HAP-1 (cell line): ENCODE measurements at places on chromosomes 4 and X.

GRCh38 chr4:136329042-136329662, 1203.1 kb downstream of the PCDH18 start:
- no peak for DNase-seq

- peak; percentile 34 for DNase-seq
Measured at GRCh38 chr4:139530833-139531427, 25.1 kb downstream of the SETD7 start.

DNA sequence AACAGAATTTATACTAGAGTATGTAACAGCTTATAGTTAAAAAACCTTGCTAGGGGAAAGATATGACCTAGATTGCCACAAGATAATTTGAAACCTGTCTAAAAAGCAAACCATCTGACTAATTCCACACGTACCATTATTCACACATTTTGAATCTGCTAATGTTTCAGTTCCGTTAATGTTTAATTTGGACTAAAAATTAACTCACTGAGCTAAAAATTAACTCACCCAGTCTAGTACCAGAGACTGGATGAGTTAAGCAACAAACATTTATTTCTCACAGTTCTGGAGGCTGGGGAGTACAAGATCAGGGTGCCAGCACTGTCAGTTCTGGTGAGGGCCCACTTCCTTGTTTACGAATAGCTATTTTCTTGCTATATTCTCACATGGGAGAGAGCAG, 231.5 kb upstream of the DIAPH2 start:
- DNase-seq: no peak

GRCh38 chr4:112023402-112023950, 121.8 kb upstream of the FAM241A start:
- DNase-seq: peak; percentile 21

- DNase-seq: peak; percentile 57
Measured at GRCh38 chr4:184649971-184650855, 675 bp downstream of the PRIMPOL start.

DNA sequence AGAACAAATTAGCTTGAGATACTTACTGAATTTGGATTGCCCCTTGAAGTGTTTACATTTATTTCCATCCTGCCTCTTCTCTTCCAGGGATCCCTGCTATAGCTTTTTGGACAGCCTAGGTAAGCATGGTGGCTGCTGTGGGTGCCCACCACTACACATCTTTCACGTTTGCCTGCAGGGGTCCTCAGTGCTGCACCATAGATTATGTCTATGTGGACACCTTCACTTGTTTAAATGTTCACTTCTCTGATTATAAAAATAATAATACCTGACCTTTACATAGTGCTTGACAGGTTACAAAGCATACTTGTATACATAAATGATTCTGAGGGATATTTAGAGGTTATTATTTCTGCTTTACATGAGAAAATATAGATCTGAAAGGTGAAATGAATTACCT, 67.9 kb upstream of the SLC4A4 start:
- DNase-seq: peak; percentile 22

GRCh38 chr4:52408032-52408431, 251.1 kb downstream of the USP46 start:
- DNase-seq: no peak

GRCh38 chrX:49053223-49054072, 5.4 kb upstream of the CCDC120 start:
- DNase-seq: peak; percentile 83

DNA sequence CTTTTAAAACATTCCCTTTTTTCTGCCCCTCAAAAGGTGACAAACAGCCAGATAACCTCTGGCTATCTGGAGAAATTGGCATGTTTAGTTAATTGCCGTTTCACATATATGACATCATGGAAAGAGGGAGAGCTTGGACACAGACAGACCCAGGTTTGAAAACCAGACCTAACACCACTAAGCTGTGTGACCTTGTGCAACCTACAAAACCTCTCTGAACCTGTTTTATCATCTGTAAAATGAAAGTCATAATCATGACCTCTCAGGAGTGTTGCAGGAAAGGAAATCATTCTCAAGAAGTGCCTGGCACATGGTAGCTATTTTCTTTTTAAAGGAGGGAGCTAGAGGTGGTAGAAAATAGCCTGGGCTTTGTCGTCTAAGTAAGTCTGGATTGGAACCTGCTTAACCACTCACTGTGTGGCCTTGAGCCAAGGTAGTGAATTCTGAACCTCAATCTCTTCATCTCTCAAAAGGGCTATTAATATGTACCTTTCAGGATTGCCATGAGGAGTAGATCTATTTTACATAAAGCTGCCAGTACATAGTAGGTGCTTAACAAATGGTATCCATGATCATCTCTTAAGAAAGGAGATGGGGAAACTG, 363.5 kb downstream of the BCOR start:
- no peak for DNase-seq

- DNase-seq: no peak
Measured at GRCh38 chrX:9379697-9380551, 84.9 kb upstream of the TBL1X start.

DNA sequence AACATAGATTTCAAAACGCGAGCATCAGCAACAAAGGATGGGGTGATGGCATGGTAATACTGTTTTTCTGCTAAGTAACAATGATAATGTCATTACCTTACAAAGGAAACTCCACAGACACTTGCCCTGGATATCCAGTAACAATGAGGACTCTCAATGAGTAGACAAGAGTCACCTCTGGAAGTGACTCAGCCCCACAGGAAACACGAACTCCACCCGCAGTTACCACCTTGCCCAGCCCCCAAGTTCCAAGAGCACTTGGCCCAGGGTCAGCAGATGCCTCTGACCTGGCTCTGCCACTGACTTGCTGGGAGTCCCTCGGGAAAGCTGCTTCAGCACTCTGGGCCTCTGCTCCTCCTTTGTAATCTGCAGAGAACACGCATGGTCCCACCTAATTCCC, 110.3 kb upstream of the MAP3K15 start:
- DNase-seq: no peak

GRCh38 chr4:38671592-38671940, 7.6 kb downstream of the KLF3 start:
- no peak for DNase-seq

GRCh38 chr4:162707962-162708361, 458.7 kb downstream of the NAF1 start:
- no peak for DNase-seq

DNA sequence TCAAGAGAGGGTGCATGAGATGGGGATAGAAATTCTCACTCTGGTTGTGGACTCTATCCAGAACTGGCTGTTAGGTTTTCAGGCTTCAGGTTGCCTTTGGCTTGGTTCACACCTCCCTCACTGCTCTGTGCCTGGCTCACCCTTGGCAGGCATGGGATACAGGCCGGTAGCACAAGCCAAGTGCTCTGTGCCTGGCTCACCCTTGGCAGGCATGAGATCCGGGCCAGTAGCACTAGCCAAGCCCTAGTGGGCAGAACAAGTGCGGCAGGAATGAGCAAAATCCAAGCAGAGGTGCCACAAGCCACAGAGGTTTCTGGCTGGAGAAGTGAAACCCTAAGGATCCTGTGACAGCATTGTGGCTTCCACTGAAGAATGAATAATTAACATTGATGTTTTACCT, 1642.3 kb downstream of the C4orf33 start:
- DNase-seq: no peak

DNA sequence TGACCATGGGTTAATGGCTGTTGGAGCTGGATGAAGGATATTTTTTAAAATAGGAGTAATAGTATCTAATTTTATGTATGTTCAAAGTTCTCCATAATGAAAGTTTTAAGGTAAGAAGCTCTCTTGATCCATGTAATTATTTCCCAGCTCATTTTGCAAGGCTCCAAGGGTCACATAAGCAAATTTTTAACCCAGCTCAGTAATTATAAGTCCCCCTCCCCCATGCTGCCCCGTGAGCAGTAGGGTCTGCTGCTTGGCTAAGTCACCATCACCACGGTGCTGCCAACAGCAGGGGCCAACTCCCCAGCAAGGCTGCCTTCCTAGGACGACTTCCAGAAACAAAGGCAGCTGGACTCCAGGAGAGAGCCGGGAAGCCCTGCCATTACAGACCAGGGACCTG, 340.0 kb downstream of the FBXW7 start:
- DNase-seq: no peak

DNA sequence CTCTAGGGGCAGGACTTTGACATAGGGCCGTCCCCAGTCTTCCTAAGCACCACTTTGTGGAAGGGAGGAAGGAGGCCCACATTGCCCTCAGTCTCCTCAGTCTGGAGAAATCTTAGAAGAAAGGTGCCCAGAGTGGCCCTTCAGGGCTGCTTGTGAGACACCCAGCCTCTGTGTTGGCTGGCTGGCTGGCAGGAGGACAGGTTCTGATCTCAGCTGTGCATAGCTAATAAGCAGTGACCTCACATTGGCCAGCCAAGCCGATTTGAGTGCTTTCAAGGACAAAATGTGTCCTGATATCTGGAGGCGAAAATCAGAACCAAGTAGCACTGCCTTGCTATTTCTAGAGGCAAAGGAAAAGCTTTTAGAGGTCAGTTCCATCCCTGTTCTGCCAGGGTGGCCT, 211.5 kb downstream of the BCOR start:
- DNase-seq: no peak

- no peak for DNase-seq
Measured at GRCh38 chr4:77092975-77093374, 17.2 kb upstream of the CCNI start.

GRCh38 chr4:3239303-3239702, 9.7 kb upstream of the MSANTD1 start:
- DNase-seq: no peak

DNA sequence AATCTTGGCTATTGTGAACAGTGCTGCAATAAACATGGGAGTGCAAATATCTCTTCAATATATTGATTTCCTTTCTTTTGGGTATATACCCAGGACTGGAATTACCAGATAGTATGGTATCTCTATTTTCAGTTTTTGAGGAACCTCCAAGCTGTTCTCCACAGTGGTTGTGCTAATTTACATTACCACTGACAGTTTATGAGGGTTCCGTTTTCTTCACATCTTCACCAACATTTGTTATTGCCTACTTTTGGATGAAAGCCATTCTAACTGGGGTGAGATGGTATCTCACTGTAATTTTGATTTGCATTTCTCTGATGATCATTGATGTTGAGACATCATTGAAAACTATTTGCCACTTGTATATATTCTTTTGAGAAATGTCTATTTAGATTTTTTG, 79.6 kb upstream of the ZNF827 start:
- no peak for DNase-seq

DNA sequence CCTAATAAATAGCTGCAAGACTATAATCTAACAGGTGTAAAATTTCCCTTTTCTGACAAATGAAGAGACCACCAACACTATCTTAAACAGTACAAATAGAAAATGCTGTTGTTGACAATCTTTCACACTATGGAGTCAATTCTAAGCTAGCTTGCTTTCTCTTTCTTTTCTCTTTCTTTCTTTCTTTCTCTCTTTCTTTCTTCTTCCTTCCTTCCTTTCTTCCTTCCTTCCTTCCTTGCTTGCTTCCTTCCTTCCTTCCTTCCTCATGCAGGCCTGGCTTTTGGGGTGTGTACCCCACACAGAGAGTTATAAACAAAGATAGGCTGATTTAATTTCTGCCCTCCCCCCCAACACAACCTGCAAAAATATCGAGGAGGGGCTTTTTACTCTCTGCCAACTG, 8.1 kb upstream of the ARX start:
- DNase-seq: no peak

- peak; percentile 21 for DNase-seq
Measured at GRCh38 chrX:6574762-6575161, 39.8 kb upstream of the VCX3A start.

- DNase-seq: no peak
Measured at GRCh38 chr4:38752372-38752940, 30.3 kb downstream of the TLR10 start.

- no peak for DNase-seq
Measured at GRCh38 chr4:137226221-137226620, 306.1 kb downstream of the PCDH18 start.

- no peak for DNase-seq
Measured at GRCh38 chr4:114466299-114466698, 132.3 kb upstream of the UGT8 start.

DNA sequence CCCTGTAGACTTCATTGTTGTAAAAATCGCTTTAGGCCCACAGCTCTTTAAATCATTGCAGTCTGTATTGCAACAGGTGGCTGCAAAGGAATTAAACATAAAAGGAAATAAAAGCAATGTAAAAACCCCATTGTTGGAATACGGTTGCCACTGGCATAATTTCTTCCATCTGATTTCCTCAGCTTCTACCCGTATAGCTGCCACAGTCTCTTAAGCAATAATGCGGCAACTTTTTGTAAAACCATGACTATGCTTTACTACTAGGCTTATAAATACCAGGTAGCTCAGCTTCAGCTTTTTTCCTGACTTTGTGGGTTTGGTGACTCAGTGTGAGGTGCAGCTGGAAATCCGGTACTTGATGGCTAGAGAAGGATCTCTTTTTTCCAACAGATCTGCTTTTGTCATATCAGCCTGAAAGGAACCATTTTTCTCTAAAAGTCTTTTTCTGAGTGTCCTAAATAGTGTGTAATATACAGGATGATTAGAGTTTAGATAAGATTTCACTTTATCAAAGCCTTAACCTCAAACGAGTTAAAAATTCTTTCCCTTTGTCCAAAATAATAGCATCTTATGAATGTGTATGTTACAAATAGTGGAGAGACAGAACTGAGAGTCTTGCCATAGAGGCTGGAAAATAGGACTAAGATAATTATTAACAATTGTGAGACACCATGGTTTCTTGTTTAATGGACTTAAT, 268.0 kb downstream of the ADGRL3 start:
- DNase-seq: no peak

DNA sequence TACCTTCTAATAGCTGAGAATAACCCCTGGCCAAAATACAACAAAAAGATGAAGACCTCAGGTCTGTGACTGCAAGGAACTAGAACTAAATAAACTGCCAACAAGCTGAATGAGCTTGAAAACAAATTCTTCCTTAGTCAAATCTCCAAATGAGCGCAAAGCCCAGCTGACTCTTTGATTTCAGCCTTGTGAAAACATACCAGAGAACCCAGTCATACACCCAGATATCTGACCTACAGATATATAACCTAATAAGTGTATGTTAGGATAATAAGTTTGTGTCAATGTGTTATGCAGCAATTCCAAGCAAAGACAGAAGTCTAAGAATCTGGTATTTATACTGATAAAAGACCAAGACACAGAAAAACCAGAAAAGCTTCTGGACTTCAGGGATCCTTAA, 38.0 kb upstream of the ADGRL3 start:
- DNase-seq: no peak

DNA sequence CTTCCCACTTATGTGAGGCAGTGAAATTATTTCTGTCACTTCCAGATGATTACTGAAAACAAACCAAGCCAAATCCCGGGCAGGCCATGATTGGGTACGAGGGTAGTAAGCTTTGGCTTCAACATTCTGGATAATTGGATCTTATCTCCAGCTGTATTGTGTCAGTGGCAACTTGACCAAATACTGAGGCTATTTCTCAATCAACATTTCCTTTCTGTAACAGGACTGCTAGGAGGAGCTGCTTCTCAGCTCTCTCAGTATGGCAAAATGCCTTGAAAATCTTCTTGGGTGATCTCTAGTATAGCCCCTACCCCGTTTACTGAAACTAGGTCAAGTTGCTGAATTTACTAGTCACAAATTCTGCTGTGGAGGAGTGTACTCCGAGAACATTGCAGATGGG, 169.3 kb upstream of the FRMPD4 start:
- DNase-seq: no peak
